Hematopoietic multipotent progenitor cell treated with erythropoietin and hydrocortisone succinate and interleukin-3 and kit ligand, for 8 days (in vitro differentiated cells): ENCODE measurements at places on chromosomes 2 and 18.

- DNase-seq: no peak
Observed at GRCh38 chr18:7059276-7059675, 58.3 kb downstream of the LAMA1 start.

GRCh38 chr18:58723810-58724602 lies 52.7 kb downstream of the MALT1 start:
- DNase-seq: no peak

DNA sequence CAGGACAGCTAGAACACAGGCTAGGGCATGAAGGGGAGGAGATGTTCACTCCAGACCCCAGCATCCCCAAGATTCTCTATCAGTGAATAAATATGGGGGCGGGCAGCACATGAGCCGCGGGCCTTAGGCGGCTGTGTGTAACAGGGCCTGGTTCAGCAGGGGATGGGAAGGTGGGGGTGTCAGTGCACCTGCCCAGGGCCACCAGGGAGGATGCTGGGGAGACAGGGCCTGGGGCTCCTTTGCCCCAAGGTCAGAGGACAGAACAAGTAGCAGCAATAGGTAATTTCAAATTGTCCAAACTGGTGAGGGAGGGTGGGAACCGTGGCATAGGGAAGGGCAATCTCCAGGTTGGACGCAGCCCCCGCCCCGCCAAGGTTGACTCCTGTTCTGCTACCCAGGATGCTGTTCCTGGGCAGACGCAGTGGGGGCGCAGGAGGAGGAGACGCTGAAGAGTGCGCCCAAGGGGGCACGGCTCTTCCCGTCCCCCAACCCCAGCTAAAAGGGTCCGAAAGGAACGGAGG lies 16.2 kb downstream of the CYP26B1 start:
- no peak for DNase-seq

DNA sequence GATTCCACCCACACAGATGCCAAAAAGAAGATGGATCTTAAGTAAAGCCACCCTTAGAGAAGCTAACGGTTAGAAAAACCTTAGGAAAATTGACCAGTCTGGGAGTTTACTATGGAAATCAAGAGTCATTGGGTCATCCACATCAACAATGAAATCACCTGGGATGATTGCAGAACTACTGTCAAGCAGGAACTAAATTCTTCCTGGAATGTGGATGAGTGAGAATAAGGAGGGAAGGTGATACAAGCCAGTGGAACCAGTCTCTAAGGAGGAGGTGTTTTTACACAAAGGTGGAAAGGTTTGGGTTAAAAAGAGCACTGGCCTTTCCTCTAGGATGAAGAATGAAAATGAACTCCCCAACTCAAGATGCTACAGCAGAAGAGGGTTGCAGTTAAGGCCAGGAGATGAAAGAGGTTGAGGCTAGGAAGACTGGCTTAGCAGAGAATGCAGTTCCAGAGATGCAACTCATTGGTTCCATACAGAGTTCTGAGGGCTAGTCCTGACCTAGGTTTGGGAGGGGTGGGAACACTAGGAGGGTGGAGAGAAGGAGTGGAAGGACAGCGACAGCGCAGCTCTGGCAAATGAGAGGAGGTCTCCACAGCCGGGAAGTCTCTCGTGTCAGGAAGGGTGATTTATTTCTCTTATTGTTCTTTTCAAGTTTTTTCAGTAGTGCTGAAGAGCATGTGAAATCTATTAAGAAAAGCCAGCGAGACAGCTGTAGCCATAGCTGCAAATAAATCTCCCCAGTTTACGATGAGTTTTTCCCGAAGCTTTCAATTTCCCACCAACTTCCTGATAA lies 27.7 kb upstream of the KDM3A start:
- DNase-seq: no peak

- no peak for DNase-seq
Observed at GRCh38 chr2:30741576-30741975, 65.7 kb downstream of the CAPN13 start.

DNA sequence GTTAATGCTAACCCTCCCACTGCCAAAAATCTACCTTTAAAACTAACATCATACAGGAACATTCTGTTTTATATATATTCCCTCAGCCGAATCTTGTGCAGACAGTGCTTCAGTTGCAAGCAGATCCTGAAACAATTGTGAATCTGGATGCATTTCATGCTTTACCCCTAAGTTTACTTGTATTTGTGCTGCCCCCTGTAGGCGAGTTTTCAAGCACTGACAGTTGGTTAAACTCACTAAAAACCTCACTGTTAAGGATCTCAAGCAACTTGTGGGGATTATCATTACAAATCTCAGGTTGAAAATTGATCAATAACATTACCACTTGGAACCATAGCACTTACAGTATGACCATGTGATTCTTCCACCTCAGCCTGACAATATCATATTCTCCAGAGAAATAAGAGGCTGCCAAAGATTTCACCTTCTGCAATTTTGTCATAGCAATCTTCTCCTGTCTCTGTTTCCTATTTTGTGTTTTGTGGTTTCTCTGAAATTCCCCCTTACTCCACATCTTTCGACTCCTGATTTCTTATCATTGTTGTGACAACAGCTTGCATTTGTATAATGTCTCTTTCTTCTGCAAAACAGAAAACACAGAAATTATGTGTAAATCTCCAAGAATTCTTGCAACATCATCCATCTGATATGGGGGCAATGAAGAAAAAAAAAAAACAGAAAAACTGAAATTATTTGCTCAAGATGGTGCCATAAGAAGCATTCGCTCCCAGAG lies 354.6 kb upstream of the SETBP1 start:
- DNase-seq: peak; percentile 45

GRCh38 chr2:127961729-127962128 lies 66.1 kb downstream of the SAP130 start:
- no peak for DNase-seq

GRCh38 chr18:70684821-70685220 lies 396.0 kb downstream of the SOCS6 start:
- DNase-seq: no peak

DNA sequence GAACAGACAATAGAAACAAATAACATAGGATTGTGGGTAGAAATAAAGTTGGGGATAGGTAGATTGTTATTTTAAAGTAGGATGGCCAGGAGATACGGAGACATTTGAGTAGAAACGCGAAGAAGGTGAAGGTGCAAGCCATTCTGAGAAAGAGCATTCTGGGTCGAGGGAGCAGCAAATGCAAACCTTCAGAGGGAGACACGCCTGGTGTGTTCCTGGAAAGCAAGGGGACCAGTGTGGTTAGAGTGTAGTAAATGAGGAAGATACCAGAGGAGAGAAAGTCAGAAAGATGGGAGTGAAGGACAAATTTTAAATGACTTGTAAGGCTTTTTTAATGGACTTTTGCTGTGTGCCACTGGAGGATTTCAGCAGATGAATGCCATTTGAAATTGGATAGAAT lies 1.7 kb downstream of the CYP20A1 start:
- DNase-seq: peak; percentile 9

DNA sequence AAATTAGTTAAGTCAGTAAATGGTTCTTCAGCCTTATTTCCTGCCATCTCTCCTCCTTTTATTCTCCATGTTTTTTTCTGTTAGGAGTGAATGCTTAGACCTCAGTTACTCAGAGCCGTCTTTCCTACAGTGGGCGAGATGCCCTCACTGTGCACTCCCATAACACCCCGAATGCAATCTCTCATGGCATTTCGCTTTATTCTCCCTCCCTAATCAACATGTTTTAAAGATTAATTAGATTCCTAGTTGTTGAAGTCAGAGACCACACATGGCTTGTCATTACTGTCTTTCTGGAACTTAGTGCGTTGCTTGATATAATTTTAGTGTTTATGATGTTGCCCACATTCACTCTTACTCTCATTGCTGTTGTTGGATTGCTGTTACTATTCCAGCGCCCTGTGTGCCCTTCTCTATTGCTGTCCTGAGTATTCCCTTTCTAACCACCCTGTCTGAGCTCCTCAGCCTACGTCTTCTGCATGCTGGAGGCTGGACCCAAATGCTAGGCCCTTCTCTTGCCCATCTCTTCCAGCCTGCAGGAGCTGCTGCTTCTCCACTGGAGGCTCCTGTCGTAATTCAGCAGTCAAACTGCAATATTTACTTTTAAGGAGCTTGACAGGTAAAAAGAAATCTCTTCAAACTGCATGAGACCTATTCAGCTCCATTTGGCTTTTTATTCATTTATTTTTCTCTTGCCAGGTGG lies 99.3 kb downstream of the MAP2 start:
- DNase-seq: no peak

GRCh38 chr2:8116661-8117060 lies 565.2 kb upstream of the ID2 start:
- no peak for DNase-seq

GRCh38 chr18:77059294-77059916 lies 73.2 kb downstream of the MBP start:
- DNase-seq: peak; percentile 94

- no peak for DNase-seq
Observed at GRCh38 chr2:188235364-188235763, 56.3 kb upstream of the GULP1 start.

GRCh38 chr18:14908541-14908940 lies 160.6 kb downstream of the ANKRD30B start:
- no peak for DNase-seq

DNA sequence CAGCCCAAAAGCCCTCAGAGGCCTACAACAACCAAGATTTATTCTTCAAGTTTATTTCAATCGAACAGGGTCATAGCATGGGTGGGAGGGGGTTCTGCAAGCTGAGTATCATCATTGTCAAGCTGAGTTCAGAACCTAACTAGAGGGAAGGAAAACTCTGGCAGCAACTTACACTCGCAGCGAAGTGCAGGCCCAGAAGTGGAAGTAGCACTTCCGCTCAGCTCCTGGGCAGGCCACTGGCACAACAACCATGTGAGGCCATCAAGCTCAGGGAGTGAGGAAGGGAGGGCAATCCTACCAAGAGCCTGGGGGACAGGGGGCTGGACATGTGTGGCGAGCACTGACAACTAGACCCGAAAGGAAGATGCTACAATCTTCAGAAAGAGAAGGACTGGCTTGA lies 4.8 kb downstream of the UXS1 start:
- DNase-seq: no peak

- no peak for DNase-seq
Observed at GRCh38 chr2:108593547-108594098, 59.4 kb downstream of the LIMS1 start.

DNA sequence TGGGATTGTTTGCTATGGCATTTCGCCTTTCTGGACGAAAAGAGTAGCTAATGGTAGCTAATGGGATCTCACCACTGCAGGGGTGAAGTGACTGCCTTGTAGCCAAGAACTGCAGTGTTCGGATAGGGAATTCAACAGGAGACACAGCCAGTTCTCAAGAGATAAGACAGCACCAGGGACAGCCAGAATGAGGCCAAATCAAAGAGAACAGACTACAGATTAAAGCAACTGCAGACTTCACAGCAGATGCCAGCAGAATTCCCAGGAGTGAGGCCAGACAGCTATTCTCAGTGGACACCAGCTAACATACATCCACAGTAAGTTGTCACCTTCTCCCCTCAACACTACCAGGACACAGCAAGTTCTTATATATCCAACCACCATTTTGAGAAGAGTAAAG lies 124.0 kb downstream of the PLA2R1 start:
- DNase-seq: no peak

- DNase-seq: no peak
Observed at GRCh38 chr2:182166841-182167240, 181.2 kb downstream of the PPP1R1C start.

GRCh38 chr2:130766711-130767407 lies 11.5 kb downstream of the AMER3 start:
- DNase-seq: no peak

DNA sequence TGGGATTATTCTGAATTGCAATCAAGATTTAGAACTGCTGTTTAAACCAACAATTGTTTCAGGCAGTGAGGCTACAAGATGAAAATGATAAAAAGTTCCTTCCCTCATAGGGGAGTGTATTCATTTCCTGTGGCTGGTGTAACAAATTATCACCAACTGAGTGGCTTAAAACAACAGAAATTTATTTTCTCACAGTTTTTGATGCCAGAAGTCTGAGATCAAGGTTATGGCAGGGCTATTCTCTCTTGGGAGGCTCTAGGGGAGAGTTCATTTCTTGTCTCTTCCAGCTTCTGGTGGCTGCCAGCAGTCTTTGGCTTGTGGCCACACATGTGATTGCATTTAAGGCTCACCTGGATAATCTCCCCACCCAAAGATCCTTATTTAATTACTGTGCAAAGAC lies 290.5 kb upstream of the ZSWIM2 start:
- no peak for DNase-seq
